ENCODE measurements at places on chromosomes 7 and 10.
A peak's percentile ranks its signal among the peaks of the same experiment; 100 is the strongest.

- peak; percentile 26 for DNase-seq
Measured at GRCh38 chr7:36440880-36441279, 51.2 kb downstream of the ANLN start.

- no peak for DNase-seq
Measured at GRCh38 chr7:147611431-147611830, 979.1 kb upstream of the C7orf33 start.

- no peak for DNase-seq
Measured at GRCh38 chr10:97362310-97363033, 27.9 kb upstream of the FRAT2 start.

GRCh38 chr10:117788911-117789310, 246.4 kb downstream of the EMX2 start:
- DNase-seq, result no peak

GRCh38 chr7:69790977-69791724, 192.9 kb downstream of the AUTS2 start:
- DNase-seq, result no peak

- no peak for DNase-seq
Measured at GRCh38 chr7:151173386-151174245, 6.1 kb upstream of the GBX1 start.

DNA sequence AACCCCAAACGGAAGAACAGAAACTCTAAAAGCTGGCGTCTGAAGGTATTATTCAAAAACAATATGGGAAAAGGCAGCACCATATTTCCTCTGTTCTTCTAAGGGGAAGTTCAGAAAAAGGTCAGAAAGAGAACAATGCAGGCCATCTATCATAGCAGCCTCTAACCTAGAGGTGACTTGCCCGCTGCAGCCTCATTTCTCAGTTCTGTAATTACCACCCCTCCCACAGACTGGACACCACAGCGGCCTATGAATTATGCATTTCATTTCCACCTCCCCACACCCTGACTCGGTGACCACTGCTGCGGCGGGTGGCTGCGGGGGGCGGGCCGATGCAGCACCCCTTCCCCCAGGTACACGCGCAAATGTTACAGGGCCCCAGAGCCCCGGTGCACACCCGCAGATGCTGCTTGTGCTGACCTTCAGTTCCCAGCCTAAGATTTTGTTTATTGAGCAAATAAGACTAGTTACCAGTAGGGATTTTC, 125.5 kb downstream of the CLEC2L start:
- DNase-seq, result no peak

DNA sequence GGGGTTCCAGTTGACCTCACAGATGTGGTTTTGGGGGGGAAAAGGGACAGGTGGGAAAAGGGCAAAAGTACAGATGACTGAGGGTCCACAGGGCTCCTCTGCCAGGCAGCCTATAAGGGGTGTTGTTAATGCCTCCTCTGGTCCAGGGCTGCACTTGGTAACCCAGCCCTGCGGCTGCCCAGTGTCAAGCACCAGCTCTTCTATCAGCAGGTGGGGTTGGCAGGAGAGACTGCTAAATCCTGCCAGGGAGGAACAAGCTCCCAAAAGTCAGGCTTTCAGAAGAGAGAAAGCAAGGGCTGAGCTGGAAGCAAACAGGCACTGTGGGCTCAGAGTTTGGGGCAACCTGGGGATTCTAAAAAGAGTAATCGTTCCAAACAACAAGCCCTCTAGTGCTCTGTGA, 39.1 kb downstream of the LRRC20 start:
- DNase-seq, result no peak

DNA sequence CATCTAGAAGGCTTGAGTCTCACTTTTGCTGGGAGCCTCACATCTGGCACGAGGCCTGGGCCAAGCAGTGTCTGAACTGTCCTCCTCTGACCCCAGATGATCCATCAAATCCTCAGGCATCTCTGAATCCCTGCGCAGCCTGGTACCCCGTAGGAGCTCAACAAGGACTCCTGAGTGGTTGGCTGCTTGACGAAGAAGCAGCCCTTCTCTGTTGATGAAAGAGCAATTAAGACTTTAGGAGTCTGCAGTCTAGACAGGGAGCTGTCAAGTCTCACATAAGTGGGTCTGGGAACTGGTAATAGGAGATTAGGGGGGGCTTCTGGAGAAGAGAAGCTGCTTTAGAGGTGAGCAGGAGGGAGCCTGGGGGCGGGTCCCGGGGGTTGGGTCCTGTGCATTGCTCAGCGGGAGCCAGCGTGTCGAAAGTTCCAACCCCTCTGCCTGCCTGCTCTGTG, 326.0 kb downstream of the RPS24 start:
- no peak for DNase-seq

GRCh38 chr7:20346577-20346976, 15.9 kb downstream of the ITGB8 start:
- DNase-seq, result no peak

- DNase-seq, result no peak
Measured at GRCh38 chr10:9577746-9578145, 1439.9 kb upstream of the CELF2 start.

- no peak for DNase-seq
Measured at GRCh38 chr7:84744385-84744784, 442.5 kb downstream of the SEMA3D start.

DNA sequence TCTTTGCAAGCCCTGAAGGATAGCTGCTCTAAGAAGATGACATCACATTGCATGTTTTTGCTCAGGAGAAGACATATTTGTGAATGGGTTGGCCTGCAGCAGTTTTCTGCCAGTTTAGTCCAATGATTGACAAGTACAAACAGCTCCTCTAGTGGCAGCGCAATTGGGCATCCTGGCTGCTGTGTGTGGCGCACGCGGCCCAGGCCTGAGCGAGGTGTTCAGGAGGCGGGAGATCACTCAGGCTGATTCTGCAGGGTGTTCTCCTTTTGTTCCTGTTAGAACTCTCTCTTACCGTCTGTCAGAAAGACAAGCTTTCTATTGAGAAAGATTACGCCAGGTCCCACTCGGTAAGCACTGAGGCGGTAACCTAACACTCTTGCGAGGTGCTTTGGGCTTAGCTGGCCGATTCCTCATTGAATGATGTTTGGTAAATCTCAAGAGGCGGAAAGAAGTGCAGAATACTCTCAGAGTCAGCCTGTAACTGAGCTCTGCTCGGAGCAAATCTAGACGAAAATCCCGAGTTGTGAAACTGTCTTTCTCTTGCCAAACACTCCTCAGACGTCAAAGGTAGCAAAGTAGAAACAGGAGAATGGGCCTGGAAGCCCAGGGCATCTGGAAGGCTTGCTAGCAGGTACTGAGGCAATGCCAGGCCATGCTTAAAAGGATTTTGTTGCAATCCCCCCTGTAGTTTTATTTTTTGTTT, 219.2 kb upstream of the BMPER start:
- no peak for DNase-seq

- peak; percentile 98 for DNase-seq
Measured at GRCh38 chr10:5317547-5318107, 47.1 kb upstream of the UCN3 start.

DNA sequence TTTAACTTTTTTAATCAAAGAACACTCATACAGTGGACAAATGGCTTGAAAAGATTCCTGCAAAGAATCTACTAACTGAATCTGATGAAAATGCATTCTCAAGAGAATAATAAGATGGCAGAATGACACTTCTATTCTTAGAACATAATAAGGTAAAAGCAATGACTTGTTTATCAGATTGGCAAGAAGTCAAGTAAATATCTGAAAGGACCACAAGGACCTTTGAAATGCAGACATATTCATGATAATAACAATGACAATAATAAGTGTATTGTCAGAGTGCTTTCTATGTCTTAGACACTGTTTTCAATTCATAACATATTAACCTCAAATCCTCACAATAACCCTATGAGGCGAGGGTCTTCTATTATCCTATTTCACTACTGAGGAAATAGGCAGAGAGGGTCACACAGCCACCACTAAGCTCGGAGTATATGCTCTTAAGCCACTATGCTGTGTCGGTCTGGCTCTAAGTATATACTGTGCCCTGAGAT, 10.6 kb downstream of the HACD1 start:
- DNase-seq, result no peak

- DNase-seq, result no peak
Measured at GRCh38 chr7:151847681-151848081, 29.2 kb downstream of the PRKAG2 start.

DNA sequence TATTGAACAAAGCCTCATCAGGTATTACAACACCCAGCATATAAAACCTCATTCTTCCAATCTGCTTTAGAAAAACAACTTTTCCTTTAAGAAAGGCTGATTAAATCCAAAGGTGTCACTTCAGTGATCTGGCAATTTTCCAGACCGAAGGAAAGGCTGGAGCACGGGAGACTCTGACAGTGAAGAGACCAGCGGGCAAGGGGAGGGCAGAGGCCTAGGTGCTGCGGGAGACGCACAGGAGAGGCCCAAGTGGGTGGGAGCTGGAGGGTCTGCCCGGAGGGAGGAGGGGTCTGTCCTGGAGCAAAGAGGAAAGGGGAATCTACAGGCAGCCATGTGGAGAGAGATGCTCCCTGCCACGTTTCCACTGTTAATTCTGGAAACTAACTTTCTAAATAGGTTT, 24.3 kb upstream of the PPP2R2D start:
- DNase-seq, result no peak

- peak; percentile 73 for DNase-seq
Measured at GRCh38 chr10:14416308-14416700, 85.6 kb upstream of the FRMD4A start.

DNA sequence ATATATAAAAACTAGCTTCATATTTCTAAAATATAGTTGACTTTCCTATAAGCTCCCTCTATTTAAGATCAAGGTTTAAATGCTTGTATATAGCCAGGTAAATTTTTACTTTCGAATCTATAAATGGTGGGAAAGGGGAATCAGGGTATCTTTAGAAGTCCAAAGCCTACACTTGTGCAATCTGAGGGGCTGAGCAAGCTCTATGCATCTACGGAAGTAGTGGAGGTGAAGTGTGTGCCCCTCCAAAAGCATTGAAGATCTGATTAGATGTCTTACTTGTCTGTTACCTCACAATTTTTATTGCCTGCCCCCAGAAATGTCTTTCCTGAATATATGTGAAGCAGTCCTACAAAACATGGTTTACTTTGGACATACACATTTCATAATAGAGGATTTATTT, 1.6 kb downstream of the AKAP9 start:
- no peak for DNase-seq

- DNase-seq, result no peak
Measured at GRCh38 chr10:48996329-48996728, 56.7 kb upstream of the LRRC18 start.

GRCh38 chr7:149100821-149101220, 10.3 kb upstream of the ZNF786 start:
- DNase-seq, result no peak

GRCh38 chr10:65544756-65545155, 1381.1 kb upstream of the LRRTM3 start:
- no peak for DNase-seq
